NCI-H2171 (cell line): ENCODE measurements at places on chromosomes 7 and 10.

- DNase-seq: peak; percentile 37
These were observed at the start of gene SLC16A9 for GRCh38 chr10:59709395-59710125. TSS of gene SLC16A9 (minus strand) at chr10:59709850. CDS start at chr10:59684291, 25,559 bp downstream.

DNA sequence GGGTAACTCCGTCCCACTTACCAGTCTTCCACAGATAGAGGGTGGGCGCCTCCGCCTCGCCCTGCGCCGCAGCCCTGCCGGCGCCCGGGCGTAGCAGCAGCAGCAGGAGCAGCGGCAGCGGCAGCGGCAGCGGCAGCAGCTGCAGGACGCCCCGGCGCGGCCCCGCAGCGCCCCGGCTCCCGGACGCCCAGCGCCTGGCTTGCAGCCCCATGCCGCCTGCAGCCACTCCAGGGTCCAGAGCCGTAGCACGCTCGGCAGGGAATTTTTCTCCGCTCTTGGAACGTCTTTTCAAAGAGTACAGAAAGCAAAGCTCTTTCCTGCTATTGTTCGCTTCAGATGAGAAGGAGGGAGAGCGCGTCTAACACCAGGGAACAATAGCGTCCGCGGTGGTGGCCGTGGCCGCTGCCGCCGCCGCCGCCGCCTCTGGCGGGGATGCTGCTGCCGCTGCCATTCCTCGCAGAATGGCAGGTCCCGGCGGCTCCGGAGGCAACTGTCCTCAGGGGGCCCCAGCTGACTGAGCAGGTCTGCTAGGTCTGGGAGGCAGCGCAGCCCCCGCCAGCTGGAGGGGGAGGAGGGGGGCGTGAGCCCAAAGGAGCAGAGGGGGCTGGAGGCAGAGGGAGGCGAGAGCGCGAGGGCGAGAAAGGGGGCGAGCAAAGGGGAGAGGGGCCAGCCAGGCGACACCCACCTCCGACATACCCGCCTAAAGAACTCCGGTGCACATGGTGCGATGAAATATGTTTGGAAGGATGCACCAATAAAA, at the start of gene THSD7A:
Gene THSD7A (minus strand): TSS at position 463 of the 760 bp plus-strand sequence. CDS start 252 bp downstream, at position 211.
- DNase-seq: peak; percentile 11

DNA sequence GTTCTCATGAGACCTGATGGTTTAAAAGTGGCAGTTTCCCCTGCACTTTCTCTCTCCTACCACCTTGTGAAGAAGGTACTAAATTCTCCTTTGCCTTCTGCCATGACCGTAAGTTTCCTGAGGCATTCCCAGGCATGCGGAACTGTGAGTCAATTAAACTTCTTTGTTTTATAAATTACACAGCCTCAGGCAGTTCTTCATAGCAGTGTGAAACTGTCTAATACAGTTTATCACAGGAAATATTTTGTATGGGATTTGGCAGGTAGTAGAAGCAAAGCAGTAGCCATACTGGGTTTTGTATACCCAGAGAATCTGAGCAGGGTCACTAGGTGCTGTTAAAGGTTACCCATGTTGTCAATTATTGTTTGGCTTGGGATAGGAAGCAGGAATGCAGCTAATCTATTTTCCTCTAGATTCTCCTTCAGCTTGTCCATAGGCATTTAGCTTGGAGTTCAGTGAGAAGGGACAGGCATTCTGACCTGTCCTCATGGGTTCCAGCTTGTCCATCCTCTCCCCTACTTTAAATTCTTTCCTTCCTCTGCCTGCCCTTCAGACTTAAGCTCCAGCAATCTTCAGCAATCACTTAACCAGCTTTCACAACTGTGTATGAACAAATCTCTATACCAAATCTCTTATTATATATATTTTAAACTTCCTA, 186.7 kb downstream of the PCLO start:
- no peak for DNase-seq

DNA sequence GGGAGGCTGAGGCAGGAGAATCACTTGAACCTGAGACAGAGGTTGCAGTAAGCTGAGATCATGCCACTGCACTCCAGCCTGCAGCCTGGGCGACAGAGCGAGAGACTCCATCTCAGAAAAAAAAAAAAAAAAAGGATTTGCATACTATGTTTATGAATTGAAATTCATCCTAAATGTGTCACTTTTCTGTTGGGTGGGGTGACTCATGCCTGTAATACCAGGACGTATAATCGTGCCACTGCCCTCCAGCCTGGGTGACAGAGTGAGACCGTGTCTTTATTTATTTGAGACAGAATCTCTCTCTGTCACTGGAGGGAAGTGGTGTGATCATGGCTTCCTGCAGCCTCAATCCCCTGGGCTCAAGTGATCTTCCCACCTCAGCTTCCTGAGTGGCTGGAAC, 5.8 kb downstream of the ZNF212 start:
- no peak for DNase-seq

DNA sequence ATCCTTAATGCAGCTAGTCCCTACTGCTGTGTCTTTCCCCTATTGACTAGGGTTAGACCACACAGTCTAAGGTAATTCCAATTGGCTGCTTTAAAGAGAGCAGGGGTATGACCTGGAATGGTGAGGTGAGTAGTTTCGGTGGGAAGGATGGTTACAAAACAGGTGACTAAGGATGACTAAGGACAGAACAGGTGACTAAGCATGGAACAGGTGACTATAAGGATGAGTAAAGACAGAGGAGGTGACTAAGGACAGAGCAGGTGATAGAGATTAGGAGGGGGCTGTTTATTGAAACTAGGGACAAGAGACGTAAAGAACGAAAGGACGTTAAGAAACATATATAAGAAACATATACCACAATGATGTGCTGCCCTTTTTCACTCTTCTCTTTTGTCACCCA, 145.1 kb upstream of the TMEM106B start:
- DNase-seq: no peak

- DNase-seq: no peak
These were observed 9.7 kb upstream of the GDF10 start for GRCh38 chr10:47290338-47290737.

GRCh38 chr7:96993094-96993865, 12.1 kb upstream of the DLX6 start:
- DNase-seq: no peak

- DNase-seq: no peak
These were observed 8.6 kb upstream of the PLAU start for GRCh38 chr10:73902351-73902750.

DNA sequence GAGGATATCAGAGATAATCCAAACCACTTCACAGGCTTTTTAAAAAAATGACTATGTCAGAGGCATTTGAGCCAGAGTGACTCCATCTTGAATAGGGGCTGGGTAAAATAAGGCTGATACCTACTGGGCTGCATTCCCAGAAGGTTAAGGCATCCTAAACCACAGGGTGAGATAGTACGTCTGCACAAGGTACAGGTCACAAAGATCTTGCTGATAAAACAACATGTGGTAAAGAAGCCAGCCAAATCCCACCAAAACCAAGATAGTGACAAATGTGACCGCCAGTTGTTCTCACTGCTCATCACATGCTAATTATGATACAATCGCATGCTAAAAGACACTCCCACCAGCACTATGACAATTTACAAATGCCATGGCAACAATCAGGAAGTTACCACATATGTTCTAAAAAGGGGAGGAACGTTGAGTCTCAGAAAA, 177.5 kb downstream of the RAPGEF5 start:
- no peak for DNase-seq

DNA sequence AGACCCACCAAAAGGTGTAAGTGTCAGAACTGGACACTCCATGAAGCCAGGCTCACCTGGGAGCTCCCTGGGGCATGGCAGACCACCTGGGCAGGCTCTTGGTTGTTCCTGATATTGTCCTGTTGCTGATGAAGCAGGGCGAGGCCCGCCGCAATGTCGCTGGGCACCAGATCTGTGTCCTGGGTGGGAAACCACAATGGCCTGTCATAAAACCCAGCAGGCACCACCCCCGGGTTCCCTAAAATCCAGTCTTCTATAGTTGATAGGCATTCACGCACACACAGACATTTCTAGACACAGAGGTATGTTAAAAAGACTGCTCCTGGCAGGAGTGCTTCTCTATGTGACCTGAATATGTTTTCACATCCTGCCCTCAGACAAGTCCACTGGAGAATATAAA, 15.0 kb downstream of the DAGLB start:
- no peak for DNase-seq

DNA sequence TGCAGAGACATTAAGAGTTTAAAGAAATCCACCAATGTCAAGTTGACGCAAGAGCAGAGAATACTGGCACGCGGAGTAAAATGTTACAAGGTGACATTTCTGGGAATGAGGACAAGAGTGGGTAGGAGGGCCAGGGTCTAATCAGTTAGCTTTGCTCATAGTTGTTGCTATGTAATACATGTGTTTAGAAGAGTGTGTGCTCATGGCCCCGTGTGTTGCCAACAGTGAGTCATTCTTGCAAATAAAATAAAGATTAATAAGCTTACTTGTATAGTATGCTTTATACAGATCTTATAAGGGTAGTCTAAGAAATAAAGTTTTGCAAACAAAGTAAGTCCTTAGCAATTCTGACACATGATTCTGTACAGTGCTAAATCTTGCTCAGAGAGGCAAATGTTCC, 64.5 kb downstream of the DNMBP start:
- no peak for DNase-seq

DNA sequence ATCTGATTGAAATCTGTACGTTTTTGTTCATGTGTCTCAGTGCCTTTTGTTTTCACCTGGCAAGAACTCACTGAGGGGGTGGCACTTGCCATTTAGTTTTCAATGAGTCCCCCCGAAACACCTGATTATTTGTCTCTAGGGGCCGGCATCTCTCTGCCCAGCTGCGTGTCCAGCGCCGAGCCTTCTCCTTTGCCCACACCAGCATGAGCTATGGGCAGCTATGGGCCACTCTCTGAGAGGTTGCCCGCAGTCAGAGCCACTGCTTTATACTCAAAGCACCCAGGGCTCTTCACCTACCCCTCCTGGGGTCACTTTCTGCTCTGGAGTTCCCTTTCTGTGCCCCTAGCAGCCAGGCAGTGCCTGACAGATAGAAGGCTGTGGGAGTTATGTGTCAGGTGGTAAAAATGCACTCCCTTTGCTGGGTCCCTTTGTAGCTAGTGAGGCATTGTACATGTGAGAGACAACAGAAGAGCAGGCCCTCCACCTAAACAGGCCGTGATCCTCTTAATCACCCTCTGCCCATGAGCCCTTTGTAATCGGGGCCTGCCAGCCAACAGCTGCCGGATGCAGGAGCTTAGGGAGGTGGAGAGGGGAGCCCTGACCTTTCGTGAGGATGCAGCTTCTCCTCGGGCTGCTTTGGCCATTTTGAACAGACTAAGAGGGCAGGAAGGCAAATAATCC, 133.1 kb upstream of the NPS start:
- DNase-seq: no peak

- no peak for DNase-seq
These were observed 3.2 kb downstream of the POLR1F start for GRCh38 chr7:19705663-19706062.

DNA sequence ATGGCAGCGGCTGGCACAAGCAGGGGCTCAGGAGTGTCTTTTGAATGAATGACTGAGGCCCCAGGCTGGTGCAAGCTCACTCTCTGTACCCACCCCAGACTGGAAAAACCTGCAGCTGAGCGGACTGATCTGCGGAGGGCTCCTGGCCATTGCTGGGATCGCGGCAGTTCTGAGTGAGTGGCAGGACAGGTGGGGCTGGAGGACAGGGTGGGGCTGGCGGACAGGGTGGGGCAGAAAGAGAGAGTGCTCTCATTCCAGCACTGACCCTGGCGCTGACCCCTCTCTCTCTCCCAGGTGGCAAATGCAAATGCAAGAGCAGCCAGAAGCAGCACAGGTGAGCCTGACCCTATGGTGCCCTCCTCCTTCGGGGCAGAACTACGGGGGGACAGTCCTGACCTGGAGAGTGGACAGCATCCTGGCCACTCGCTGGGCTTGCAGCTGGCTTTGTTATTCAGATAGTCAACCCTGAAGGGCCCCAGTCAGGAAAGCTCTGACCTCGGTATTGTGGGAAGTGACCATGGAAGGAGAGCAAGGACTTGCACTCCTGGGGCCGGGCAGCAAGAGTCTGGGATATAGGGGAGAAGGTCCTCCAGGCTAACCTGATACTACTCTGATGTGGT, 4.1 kb downstream of the FXYD4 start:
- no peak for DNase-seq

- DNase-seq: no peak
These were observed 20.9 kb downstream of the ANKRD22 start for GRCh38 chr10:88830643-88831268.

GRCh38 chr7:67847092-67847787, 850.6 kb downstream of the TYW1 start:
- DNase-seq: no peak

DNA sequence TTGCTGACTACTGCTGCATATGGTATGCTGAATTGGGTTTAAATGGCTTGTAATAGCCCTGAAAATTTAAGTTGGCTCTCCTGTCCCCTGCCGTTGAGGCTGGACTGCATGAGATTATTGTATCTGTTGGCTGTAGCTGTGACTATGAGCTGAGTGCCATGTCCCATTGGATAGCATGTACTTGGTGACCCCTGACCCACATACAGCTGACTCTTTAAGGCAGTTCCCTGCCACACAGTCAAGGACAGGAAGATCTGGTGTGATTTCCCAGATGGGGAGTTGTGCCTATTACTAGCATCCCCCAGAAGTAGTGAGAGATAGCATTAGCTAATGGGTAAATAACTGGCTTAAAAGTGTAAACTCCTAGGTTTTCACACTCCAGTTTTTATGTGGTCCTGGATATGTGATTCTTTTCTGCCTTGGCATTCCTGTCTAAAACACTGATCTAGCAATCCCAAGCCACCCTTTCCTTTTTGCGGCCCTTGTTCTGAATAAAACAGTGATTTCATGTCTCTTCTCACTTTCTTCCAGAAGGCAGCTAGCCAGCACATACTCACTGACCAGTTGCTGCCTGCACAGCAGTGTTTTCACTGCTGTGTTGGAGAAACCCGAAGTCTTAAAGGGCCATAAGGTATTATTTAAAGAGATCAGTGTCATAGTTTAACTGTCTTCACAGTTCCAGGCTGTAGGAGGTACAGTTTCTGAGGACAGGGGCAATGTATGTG, 35.9 kb downstream of the LRRC4 start:
- DNase-seq: no peak

DNA sequence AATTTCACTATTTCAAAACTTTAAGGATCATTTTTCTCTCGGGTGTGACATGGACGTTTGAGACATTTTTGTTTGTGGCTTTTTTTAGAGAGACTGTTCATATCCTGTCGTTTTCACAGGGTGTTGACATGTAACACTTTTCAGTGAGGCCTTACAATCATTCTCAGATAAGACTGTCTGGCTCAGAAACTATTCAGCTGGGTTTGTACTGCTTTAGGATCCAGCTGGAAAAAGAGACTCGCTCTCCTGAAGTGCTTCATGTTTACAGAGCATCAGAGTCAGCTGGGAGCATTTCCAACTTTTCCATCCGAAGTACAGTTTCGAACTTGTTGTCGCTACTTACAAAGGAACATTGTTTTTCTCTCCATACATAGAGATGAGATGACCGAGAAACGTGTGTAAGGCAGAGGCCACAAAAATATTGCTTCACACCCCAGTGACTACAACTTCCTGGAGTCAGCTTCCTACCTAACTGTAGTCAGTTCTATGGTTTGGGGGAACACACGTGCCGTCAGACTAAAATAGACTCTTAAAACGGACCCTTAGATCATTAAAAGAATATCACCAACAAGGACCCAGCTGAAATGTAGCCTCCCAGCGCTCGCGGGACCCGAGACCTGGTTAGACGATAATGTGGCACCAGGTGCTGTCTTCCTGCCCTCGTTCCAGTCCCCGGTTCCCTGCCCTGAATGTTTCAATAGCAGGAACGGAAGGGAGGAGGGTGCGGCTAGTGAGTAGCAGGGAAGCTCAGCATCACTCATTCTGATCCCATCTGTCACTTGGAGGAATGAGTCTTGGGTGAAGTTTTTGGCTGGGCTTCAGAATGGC, 78.0 kb downstream of the MKI67 start:
- DNase-seq: peak; percentile 30

GRCh38 chr7:73623798-73624668, at the start of gene MLXIPL:
TSS of gene MLXIPL (minus strand) at chr7:73624522. CDS start at chr7:73624492, 30 bp downstream.
- peak; percentile 94 for DNase-seq

GRCh38 chr10:127996586-127996985, 89.7 kb downstream of the PTPRE start:
- no peak for DNase-seq
